ENCODE measurements at places on chromosomes 7 and 10.

GRCh38 chr7:126079151-126079550 lies 1149.5 kb upstream of the POT1 start:
- no peaks in the 10 kb centered on the region for H3K27me3 ChIP-seq
- H3K4me3 ChIP-seq: no peak overlapping the region
- H3K27ac ChIP-seq: no peak overlapping the region
- no peaks in the 10 kb centered on the region for H3K4me1 ChIP-seq
- H3K36me3 ChIP-seq: peaks cover 13% of the 10 kb centered on the region

DNA sequence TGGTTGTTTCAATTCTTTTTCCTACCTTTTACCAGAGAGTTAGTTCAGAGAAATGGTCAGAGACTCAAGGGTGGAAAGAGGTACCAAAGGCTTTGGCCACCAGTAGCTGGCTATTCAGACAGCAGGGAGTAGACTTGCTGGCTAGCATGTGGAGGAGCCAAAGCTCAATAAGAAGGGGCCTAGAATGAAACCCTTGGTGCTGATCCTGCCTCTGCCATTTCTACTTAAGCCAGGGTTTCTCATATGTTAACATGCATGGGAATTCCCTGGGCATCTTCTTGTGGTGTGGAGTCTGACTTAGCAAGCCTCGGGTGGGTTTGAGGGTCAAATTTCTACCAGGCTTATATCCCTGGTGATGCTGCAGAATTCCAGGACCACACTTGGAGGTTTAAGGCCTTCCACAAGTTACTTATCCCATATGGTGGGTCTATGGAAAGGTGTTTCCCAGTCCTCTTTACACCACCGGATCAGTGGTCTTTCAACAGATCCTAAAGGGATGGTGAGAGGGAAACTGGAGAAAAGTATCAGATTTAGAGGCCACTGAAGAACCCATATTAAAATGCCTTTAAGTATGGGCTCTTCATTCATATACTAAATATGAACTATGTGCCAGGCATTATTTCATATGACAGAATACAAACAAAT lies 3.2 kb downstream of the IL6 start:
- H3K36me3 ChIP-seq: no peaks in the 10 kb centered on the region
- H3K27ac ChIP-seq: no peak overlapping the region
- H3K27me3 ChIP-seq: no peaks in the 10 kb centered on the region
- no peak overlapping the region for H3K4me3 ChIP-seq

- no peak overlapping the region for H3K27ac ChIP-seq
- DNase-seq: no peak
- no peaks in the 10 kb centered on the region for H3K4me1 ChIP-seq
- H3K4me3 ChIP-seq: no peak overlapping the region
- no peaks in the 10 kb centered on the region for H3K36me3 ChIP-seq
Observed at GRCh38 chr10:30011396-30011795, 48.0 kb downstream of the JCAD start.

DNA sequence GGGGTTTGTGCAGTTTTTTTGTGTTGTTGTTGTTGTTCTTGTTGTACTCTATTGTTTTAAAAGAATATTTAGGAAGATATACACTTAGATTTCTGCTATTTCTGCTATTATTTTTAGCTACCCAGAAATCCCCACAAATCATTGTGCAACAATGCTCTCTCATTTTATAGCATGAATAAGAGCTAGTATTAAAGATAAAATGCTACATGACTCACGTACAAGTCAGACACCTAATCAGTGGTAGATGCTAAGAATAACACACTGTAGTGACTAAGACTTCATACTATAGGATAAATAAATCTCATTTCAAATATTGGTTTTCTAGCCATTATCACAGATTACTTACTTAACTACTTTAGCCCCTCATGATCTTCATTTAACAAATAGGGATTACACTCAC lies 920.5 kb downstream of the KCNMA1 start:
- no peaks in the 10 kb centered on the region for H3K4me1 ChIP-seq
- H3K27me3 ChIP-seq: no peaks in the 10 kb centered on the region
- H3K4me3 ChIP-seq: no peak overlapping the region

- DNase-seq: no peak
- H3K27ac ChIP-seq: no peak overlapping the region
- no peak overlapping the region for H3K4me3 ChIP-seq
- H3K4me1 ChIP-seq: peaks cover 2% of the 10 kb centered on the region
- H3K27me3 ChIP-seq: no peaks in the 10 kb centered on the region
- H3K36me3 ChIP-seq: no peaks in the 10 kb centered on the region
Observed at GRCh38 chr7:132965951-132966350, 115.9 kb downstream of the CHCHD3 start.

Measured in H9 (cell line).